ENCODE measurements at places on chromosomes 1 and 21.

GRCh38 chr1:117795190-117795589, 134.2 kb downstream of the GDAP2 start:
- no peak for DNase-seq

DNA sequence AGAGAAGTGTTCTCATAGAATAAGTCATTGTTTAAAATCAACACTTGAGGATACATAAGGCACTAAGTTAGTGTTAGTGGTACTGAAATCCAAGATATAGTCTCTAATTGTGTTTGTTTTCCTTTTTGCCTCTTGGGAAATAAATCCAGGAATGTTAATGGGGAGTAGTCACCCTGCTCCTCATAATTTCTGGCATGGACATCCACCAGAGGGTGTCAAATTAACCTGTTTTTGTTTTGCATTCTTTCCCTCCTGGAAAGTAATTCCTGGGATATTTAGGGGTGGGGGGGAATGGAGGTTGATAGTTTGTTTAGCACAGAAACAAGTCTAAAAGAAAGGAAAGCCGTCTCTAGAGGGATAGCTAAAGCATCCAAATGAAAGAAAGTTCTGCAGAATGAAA, 87.8 kb upstream of the MAP1LC3C start:
- DNase-seq = no peak

GRCh38 chr1:176858433-176858916, 306.0 kb downstream of the ASTN1 start:
- DNase-seq = no peak

DNA sequence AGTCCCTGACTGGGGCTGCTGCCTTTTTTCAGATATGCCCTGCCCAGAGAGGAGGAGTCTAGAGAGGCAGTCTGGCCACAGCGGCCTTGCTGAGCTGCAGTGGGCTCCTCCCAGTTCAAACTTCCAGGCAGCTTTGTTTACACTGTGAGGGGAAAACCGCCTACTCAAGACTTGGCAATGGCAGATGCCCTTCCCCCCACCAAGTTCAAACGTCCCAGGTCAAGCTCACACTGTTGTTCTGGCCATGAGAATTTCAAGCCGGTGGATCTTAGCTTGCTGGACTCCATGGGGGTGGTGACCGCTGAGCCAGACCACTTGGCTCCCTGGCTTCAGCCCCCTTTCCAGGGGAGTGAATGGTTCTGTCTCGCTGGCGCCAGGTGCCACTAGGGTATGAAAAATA, 18.3 kb upstream of the C1orf53 start:
- DNase-seq = no peak

GRCh38 chr1:225996946-225997545, 2.1 kb downstream of the SDE2 start:
- DNase-seq = no peak

DNA sequence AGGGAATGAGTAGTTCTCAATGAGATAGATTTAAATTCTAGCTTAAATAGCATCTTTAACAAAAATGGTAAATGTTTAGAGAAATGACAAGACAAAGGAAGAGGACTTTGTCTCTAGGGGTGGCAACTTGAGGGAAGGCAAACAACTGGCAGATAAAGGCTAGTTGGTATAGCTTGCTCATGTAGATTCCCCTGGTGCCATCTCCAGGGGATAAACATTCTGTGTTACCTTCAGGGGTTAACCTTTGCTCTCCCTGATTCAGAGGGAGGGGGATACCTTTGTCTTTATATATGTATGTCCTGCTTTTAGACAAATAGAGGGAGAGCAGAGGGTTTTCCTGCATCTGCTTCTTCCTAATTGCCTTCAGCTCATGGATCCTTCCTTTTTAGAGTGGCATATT, 153.7 kb upstream of the L1TD1 start:
- no peak for DNase-seq

DNA sequence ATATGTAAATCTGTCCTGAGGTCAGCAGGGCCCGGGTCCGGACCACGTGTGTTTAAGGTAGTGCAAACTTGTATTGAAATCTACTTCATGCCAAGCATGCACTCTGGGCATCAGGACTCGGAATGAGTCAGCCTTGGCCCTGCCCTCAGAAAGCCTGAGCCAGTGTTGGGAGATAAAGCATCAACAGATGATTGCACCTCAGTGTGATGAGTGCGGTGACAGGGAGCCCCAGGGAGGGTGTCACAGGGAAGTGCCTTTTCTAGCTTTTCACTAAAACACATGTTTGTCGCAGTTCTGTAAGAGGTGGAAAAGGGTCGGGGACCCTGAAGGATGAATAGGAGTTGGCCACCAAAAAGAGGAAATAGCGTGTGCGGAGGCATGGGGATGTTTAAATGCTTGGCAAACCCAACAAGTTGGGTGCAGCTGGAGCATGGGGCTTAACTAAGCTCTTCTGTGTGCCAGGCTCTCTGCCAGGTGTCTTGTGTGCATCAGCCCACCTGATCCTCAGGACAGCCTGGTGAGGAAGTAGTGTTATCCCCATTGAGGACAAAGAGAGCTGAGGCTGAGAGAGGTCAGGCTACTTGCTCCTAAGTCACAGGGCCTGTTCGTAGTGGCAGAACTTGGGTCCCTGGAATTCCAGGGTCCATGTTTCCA, 48.2 kb upstream of the EPB41 start:
- no peak for DNase-seq

GRCh38 chr1:2415801-2416208, 3.4 kb upstream of the PEX10 start:
- DNase-seq = peak; percentile 49

DNA sequence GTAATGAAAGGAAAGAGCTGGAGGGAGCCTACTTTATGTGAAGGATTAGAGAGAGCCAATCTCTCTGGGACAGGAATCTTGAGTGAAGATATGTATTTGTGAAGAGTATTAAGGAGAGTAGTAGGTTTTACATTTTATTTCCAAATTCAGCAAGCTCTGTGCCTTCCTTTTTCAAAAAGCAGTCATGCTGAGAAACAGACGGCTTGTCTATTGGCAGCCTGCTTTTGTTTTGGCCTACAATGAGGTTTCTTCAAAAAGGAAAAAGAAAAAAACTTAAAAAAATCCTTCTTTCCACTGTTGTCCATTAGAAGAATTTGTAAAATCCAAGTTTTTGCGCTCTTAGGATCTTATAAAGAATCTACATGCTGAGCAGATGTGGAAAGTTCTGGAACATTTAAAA, 103.6 kb upstream of the PTGFR start:
- DNase-seq = no peak

DNA sequence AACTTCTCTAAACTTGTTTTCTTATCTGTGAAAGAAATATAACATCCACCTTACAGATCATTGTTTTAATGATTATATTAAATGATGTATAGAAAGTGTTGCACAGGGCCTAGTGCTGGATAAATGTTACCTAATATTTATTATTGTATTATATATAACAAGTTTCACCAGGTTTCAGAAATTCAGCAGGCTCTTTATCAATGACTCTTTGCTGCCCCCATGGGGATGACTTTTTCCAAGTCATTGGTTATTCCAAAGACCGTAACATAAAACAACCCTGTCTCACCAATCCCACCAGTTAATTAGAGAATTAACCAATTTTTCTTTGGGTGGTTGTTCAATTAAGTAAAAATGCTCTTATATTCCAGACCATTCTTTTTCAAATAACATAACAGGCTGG, 7.3 kb upstream of the DEDD start:
- peak; percentile 20 for DNase-seq

DNA sequence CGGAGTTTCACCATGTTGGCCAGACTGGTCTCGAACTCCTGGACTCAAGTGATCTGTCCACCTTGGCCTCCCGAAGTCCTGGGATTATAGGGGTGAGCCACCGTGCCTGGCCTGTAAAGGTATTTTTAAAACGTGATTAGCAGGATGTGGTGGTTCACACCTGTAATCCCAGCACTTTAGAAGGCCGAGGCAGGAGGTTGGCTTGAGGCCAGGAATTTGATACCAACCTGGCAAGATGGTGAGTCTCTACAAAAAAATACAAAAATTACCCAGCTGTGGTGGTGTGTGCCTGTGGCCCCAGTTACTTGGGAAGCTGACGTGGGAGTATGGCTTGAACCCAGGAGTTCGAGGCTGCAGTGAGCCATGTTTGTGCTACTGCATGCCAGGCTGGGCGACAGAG, 43.3 kb upstream of the SOD1 start:
- no peak for DNase-seq

- DNase-seq = peak; percentile 49
These were observed 302.7 kb downstream of the DUSP10 start for GRCh38 chr1:221439008-221439746.

DNA sequence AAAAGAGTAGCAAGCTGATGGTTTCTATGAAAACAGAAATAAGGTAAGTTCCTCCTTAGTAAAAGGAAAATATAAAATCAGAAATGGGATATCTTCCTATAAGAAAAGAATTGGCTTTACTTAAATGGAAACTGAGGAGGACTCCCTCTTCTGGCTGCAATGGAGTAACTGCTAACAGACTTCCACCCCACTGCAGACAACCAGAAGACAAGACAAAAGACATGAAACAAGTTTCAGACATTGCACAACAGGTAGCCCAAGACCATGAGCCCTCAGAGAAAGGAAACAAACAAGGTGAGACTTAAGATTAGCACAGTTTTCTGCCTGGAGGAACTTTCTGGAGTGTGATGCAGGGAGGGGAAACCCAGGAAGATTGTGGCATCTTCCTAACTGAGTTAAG, 17.0 kb upstream of the OLFML2B start:
- no peak for DNase-seq

GRCh38 chr1:193799948-193800690, 613.7 kb upstream of the B3GALT2 start:
- no peak for DNase-seq

Measured in CD4-positive, alpha-beta T cell treated with Interleukin-15 for 1 hour (primary cell).